ENCODE measurements at places on chromosomes 5 and 9.

GRCh38 chr9:136950656-136951276 is 1.3 kb upstream of the LCN12 start:
- DNase-seq, result no peak

- DNase-seq, result no peak
These were observed 123.5 kb downstream of the SMARCA2 start for GRCh38 chr9:2138646-2139045.

DNA sequence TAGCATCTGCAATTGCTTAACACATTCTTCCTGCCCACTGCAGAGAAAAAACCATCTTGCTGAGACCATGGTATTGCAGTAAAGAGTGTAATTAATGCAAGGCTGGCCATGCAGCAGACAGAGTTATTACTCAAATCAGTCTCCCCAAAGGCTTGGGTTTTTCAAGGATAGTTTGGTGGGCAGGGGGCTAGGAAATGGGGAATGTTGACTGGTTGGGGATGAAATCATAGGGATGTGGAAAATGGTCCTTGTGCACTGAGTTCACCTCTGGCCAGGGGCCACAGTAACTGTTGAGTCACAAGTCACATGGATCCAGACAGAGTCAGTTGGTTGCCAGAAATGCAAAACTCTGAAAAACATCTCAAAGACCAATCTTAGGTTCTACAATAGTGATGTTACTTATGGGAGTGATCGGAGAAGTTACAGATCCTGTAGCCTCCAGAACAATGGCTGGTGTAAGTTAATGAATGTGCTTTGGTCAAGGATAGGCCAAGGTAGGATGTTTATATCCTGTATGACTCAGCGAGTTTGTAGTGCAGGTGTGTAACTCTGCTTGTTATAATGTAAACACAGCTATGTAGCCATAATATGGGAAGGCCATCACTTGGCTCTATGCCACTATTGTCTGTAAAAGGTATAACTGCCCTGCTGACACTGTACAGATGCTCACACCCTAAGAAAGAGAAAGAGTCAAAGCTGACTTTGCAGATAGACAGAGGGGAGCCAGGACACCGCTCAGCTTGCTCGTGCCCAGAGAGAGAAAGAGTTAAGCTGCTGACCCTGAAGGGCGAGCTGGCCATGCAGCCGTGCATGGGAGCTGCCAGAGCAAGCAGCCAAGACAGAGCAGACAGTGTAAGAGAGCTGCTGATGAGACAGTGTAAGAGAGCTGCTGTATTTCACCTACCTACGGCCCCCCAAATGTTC is 27.2 kb downstream of the C9orf152 start:
- DNase-seq, result no peak

DNA sequence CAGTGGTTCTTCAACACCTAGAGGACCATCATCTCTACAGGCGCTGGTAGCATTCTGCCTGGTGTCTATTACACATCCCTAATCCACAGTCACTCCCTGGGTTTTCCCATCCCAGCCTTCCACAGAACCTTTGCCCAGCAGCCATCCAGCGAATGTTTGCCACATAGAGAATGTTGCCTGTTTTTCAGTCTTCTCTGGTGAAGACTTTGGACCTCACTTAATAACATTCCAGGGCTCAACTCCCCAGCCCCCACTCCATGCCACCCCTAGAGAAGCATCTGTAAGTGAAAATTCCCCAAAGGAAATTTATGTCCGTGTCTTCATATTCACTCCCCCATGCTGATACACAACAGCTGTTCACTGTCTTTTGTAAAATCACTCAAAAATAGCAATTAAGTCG is 249.6 kb downstream of the AOPEP start:
- DNase-seq, result no peak

DNA sequence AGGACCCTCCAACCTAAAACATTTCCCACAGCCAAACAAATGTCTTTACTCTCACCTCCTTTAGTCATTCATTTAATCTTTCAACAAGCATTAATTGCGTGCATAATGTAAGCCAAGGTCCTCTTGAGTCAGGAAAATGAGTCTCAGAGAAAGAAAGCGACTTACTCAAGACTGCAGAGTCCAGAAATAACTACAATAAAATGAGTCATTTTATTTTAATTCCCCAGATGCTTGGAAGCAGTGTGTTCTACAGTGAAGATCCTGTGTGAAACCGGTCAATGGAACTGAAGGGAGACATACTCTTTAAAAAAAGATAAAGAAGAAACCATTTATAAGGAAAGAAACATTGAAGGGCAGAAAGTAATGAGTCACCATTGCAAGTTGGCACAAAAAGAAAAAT is 513.7 kb downstream of the CDK5RAP2 start:
- DNase-seq, result no peak

DNA sequence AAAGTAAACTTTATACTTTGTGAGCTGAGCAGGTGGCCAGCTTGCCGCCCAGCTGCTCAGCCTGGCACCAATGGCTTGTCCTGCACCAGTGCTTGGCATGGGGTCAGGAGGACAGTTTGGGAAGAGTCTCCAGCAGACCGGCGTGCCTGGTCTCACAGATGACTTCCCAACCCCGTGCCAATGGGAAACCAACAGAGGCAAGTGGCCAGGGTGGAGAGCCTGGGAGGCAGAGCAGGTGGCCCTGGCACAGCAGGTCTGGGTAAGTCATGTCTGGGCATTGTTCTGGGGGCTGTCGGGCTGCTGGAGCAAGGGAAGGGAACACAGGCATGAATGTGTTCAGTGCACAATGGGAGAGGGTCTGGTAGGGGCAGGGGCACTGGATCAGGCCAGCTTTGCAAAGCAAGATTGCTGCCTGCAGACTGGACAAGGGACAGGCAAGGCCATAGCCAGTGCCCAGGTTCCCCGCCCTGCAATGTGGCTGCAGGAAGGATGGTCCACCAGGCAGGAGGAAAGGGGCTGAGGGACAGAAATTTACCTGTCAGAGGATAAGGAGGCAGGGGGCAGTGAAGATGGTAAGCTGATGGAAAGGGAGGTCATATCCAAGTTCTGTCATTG is 76.2 kb upstream of the ALDH1B1 start:
- DNase-seq, result no peak

GRCh38 chr5:139698490-139699146 is 50.5 kb downstream of the CXXC5 start:
- no peak for DNase-seq

GRCh38 chr5:38529955-38530646 is 26.3 kb downstream of the LIFR start:
- no peak for DNase-seq

Data from activated T-cell treated with anti-CD3 and anti-CD28 coated beads, Interleukin-2, amount 50 U/mL, for 48 hours (primary cell).